ENCODE measurements at places on chromosomes 11 and 22.

DNA sequence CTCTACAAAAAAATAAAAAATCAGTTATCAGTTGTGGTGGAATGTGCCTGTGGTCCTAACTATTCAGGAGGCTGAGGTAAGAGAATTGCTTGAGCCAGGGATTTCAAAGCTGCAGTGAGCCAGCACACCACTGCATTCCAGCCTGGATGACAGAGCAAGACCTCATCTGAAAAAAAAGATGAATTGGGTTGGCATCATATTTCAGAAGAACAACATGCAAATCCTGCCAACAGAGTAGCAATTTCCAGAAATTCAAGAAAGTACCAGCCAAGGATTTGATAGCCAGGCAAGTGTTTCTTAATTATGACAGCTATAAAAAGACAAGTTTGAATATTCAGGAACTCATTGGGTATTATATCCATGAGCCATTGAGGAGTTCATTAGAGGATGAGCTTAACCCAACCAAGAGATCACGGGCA is 75.2 kb downstream of the USP47 start:
- DNase-seq, result peak; percentile 4
- H3K4me1 ChIP-seq, result peaks cover 8% of the 10 kb centered on the region
- H3K4me3 ChIP-seq, result no peak overlapping the region
- no peak overlapping the region for H3K27ac ChIP-seq

- H3K4me3 ChIP-seq, result no peak overlapping the region
- no peaks in the 10 kb centered on the region for H3K4me1 ChIP-seq
- H3K27me3 ChIP-seq, result no peaks in the 10 kb centered on the region
- no peak overlapping the region for H3K27ac ChIP-seq
- DNase-seq, result no peak
These were observed 16.9 kb downstream of the CTTN start for GRCh38 chr11:70415191-70415590.

- H3K27me3 ChIP-seq, result peaks cover 6% of the 10 kb centered on the region
- H3K27ac ChIP-seq, result no peak overlapping the region
- H3K36me3 ChIP-seq, result no peaks in the 10 kb centered on the region
These were observed 16.2 kb upstream of the MUC5B start for GRCh38 chr11:1206391-1207271.

DNA sequence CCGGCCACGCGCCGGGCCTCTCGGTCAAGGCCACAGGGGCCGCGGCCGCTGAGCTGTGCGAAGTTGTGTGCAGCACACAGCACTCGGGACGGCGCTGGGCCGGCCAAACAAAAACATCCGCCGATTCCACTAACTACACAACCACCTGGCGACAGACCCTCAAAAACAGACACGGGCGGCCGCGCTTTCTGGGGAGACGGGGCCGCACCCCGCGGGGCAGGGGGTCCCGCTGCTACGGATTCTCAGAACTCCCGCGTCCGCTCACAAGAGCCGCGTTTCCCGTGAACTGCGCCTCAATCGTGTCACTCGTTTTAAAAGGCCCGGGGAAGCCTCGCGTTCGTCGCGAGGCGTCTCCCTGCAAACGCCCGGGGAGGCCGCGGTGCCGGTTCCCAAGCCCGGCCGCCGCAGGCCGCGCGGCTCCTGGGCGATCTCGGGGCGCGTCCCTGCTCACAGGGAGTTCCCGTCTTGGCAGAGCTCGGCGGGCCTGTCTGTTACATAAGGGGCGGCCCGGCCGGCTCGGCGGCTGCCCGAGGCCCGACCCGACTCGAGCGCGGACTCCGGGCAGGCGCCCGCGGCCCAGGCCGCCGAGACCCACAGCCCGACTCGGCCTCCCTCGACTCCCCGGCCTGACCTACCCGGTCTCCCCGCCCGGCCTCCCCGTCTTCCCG is 936 bp downstream of the BRD1 start:
- peak; percentile 47 for DNase-seq
- peaks cover 11% of the 10 kb centered on the region for H3K4me1 ChIP-seq
- H3K36me3 ChIP-seq, result no peaks in the 10 kb centered on the region
- no peaks in the 10 kb centered on the region for H3K27me3 ChIP-seq

GRCh38 chr11:61844909-61845565 is 16.9 kb downstream of the FADS2 start:
- H3K36me3 ChIP-seq, result peaks cover 24% of the 10 kb centered on the region
- no peak overlapping the region for H3K4me3 ChIP-seq
- no peak for DNase-seq

- H3K4me3 ChIP-seq, result no peak overlapping the region
- H3K36me3 ChIP-seq, result no peaks in the 10 kb centered on the region
- no peaks in the 10 kb centered on the region for H3K27me3 ChIP-seq
- no peaks in the 10 kb centered on the region for H3K4me1 ChIP-seq
These were observed 30.0 kb downstream of the BRD1 start for GRCh38 chr22:49797706-49798105.

DNA sequence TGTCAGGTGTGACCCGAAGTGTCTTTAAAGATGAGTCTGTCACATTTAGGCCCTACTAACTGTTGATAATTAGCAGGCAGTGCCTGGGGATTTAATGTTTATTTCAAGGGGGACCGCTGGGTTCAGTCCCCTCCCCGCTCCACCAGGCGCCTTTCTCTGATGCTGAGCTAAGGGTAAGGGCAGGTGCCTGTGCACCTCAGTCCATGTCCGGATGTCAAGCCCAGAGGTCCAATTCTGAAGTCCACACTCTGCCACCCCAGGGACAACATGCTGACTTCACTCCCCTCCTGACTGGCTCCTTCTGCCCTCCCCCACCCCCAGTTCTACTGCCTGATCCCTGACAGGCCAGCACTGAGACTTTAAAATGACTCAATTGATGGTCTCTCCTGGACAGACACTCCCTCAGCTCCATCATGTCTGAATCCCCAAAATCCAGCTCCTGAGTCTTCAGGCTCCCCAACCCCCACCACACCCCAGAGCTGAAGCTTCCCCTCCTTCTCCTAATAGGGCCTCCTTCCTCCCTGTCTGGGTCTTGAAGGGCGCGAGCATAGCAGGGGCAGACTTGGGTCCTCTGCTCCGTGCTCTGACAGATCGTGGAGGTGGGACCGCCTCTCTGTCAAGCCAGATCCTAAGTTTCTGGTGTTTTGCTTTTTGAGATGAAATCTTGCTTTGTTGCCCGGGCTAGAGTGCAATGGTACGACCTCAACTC is 49.8 kb upstream of the ANO1 start:
- H3K4me1 ChIP-seq, result no peaks in the 10 kb centered on the region
- DNase-seq, result no peak
- no peak overlapping the region for H3K27ac ChIP-seq
- no peaks in the 10 kb centered on the region for H3K36me3 ChIP-seq

DNA sequence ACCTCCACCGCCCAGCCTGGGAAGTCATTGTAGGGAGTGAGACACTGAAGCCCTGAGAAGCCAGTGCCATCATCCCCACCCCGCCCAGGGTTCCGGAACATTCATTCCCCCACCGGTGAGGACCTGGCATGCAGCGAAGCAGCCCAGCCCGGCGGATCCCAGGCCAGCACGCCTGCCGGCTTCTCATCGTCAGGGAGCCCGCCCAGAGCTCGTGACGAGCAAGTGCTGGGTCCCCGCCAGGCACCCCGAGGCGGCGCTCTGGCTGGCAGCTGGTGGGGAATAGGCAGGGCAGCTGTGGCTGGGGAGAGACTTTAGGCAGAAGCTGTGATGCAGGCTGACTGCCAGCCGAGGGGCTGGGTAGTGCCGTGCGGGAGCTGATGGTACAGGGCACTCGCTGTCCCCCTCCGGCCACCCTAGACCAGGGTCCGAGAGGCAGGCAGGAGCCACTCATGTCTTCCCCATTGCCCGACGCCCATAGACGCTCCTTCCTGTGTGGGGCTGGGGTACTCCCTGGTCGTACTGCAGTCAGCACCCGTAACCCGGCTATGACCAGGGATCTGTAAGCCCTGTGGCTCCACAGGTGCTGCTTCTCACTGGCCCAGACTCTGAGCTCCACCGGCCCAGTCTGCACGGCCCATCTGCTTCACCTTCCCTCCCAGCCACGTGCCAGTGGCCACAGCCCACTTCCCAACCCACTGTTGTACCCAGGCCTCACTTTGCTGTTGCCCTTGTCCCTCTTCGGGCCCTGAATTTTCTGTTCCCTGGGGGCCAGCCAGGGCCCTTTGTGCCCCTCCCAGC is 24.5 kb upstream of the CABP7 start:
- no peak overlapping the region for H3K4me3 ChIP-seq
- H3K27ac ChIP-seq, result no peak overlapping the region
- DNase-seq, result no peak
